ENCODE measurements at places on chromosomes 5 and 9.

- no peak for DNase-seq
Measured at GRCh38 chr5:175717837-175718236, 60.0 kb downstream of the HRH2 start.

- no peak for DNase-seq
Measured at GRCh38 chr5:170552621-170553115, 48.8 kb downstream of the KCNIP1 start.

DNA sequence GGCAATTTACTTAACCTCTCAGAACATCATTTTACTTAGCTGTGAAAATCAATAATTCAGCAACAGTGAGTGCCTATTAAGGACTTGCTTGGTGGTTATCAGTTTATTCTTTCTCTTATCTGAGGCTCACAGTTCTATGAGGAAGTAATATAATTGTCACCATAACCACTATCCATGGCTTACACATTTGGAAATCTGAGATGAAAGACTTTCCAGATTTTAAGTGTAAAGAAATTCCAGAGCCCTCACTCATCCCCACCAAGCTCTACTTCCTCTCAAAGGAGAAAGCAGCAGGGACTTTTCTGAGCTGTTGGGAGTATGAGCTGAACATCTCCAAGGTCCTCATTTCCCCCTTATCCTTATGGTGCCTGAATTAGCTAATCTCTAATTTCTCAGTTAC is 321.5 kb downstream of the FBXL7 start:
- DNase-seq, result no peak

DNA sequence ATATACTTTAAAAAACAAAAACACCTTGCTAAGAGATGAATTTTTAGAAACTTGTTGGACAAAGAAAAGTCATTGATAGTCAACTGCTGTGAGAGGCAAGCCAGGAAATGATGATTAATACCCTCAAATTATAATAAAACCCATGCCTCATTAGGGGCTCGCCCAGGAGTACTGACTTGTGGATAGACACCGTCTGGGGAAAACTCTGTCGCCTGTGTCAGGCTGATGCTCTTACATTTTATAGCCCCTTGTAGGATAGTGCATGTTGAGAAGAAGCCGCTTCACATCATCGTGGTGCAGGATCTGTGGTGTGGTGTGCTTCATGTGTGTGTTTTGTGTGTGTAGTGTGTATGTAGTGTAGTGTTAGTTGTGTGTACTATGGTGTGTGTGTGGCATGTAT is 39.1 kb downstream of the SYK start:
- DNase-seq, result no peak

DNA sequence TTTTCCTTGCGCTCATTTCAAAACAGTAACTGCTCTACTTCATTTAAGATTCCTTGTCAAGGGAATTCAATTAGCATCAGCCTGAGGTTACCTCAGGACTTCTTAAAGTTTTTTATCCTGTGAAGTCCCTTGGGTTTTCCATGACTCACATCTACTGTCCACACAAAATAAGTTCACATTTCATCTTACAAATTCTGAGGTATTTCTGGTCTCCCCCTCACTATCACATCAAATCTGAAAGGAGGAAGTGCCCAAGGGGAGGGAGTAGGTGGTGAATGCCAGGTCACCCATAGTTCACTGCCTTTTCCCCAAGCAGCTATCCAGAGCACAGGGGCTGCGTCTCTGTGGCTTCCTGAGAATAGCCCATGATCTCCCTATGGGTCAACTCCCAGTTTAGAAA is 227.1 kb upstream of the NREP start:
- no peak for DNase-seq

- no peak for DNase-seq
Measured at GRCh38 chr9:127780126-127780885, 1.8 kb upstream of the SH2D3C start.

DNA sequence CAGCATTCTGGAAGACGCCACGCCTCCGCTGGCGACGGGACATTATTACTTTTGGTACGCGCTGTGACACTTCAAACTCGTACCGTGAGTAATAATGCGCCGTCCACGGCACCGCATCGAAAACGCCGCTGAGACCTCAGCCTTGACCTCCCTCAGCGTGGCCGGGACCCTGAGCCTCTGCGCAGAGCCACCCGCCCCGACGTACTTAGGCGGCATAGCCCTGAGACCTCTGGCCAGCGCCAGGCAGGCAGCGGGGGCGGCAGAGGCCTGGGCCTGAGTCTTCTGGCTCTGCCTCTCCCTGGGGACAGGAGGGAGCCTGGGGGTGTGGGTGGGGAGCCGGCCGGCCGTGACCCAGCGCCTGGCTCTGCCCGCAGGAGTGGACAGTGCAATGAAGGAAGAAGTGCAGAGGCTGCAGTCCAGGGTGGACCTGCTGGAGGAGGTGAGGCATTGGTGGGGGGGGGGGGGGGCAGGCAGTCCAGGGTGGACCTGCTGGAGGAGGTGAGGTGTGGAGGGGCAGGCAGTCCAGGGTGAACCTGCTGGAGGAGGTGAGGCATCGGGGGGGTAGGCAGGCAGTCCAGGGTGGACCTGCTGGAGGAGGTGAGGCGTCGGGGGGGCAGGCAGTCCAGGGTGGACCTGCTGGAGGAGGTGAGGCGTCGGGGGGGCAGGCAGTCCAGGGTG is 8.0 kb downstream of the EGFL7 start:
- no peak for DNase-seq

GRCh38 chr5:34929720-34930461 is 532 bp downstream of the DNAJC21 start:
- peak; percentile 52 for DNase-seq

GRCh38 chr9:7622481-7622880 is 177.1 kb downstream of the DMAC1 start:
- DNase-seq, result no peak

GRCh38 chr5:115419846-115420585 is 123.6 kb upstream of the CCDC112 start:
- no peak for DNase-seq

GRCh38 chr5:16321284-16321683 is 141.7 kb upstream of the MARCHF11 start:
- DNase-seq, result no peak

DNA sequence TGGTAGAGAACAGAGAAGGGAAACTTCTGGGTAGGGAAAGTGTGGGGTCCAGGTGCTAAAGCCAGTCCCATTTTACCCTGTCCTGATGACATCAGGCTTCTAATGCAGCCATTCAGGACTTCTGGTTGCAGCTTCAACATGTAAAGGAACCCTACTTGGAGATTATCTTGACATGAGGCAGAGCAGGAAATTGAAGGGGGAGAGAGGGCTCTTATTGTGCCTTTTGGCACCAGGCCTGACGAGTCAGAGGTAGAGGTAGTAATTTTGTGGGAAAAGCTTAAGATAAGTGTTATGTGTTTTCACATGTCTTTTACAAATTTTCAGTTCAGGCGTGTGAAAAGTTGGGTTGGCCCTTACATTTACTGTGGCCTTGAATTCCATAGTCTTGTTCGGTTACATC is 102.4 kb upstream of the APC start:
- no peak for DNase-seq

DNA sequence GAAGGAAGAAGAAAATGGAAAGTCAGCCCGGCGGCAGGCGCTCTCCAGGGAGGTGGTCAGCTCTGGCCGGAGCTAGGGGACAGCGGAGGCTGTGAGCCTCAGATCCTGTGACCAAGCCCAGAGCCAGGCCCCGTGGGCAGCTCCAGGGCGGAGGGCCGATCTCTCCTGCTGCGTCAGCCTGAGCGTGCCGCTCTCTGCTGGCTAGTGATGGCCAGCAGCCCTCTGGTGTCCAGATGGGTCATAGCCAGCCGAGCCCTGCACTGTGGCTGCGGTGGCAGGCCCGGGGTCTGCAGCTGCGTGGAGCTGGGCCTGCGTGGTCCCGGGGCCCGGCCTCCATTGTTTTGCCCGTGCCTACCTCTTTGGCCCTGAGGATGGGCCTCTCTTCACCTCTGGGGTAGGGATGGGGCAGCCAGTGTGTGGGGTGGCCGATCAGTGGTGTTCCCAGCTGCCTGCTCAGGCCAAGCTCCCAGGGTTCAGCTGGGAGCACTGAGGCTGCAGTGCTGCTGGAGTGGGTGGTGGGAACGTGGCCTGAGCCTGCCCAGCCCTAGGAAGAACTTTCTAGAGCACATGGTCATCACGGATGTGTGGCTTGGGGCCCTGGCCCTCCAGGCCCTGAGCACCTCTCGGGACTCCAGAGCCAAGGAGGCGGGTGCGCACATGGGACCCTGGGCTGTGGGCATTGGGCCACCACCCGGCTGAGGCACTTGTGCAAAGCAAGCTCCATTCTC is 17.1 kb upstream of the NRARP start:
- DNase-seq, result no peak

DNA sequence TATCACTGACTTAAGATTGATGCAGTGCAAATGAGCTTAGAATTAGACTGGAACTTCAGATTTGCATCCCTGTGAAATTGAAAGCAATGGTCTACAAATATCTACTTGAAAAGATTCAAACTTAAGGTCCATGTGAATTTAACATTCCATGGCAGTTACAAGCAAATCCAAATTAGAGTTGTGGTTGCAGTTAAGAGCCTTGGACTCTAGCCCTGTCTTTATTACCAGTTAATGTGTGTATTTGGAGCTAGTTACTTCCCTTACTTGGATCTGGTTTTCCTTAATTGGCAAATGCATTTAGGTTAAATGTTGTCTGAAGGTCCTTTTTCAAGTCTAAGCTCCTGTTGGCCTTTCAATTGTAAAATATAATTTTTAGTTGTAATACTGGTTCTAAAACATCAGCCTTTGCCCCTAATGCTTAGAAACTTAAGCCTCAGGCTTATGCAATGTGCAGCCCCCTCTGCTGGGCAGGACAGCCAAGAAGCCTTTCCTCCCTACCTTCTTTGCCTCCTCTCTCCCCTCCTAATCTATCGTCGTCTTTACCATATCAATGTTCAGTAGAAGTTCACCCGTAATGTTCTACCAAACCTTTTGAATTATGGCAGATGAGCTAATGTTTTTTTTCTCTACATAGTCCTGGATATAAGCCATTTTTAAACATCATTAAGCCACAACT is 59.5 kb downstream of the ERMP1 start:
- DNase-seq, result no peak

DNA sequence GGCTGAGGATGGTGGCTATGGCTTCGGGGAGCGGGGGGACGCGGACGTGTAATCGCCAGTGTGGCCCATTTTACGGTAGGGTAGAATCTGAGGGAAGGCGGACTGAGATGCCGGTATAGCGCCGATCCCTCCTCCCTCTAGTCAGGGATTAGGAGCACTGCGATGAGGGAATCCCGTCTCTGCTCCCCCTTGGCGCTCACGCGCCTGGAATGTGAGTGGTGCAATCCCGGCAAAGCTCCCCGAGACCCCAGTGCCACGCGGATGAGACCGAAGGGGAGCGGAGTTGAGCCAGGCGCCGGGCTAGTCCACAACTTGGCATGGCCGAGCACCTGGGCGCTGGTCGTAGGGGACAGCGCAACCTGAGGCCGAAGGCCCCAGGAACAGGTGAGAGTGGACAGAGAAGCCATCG is 2.2 kb downstream of the NPR3 start:
- no peak for DNase-seq

DNA sequence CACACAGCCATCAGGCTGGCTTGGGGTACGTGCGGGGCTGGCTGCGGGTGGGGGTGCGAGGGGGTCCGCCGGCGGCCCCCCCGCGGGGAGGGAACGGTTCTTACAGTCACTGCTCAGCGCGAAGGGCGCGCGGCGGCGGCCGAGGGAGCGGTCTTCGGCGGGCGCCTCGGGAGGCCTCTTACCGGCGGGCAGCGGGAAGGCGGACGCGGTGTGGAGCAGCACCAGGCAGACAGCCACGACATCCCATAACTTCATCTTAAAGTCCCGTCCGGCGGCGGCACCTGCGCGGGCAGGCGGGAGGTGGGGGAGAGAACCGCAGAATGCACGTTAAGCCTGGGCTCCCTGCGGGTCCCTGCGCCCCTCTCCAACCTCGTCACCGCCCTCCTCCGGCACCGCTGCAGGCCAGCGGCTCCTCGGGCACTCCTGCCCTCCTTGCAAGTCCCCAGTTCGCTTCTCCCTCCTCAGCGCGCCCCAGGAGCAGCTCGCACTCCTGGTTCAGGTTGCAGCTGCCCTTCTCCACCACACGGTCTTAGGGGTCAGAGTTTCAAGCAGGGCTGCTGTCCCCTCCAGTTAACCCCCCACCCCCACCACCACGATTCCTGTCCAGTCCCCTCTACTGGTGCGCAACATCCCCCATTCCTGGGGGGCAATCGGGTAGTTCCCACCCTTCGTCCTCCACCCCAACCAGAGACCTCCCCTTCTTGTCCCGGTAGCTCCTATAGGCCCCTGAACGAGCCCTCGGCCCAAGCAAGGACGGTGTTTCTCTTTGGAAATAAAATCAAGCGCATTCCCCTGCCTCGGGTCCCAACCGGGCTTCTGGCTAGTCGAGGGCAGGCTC is 5.1 kb downstream of the GDNF start:
- no peak for DNase-seq

GRCh38 chr5:148163345-148163744 is 5.0 kb upstream of the SPINK14 start:
- DNase-seq, result no peak

- no peak for DNase-seq
Measured at GRCh38 chr5:151775025-151775606, 3.4 kb downstream of the G3BP1 start.

DNA sequence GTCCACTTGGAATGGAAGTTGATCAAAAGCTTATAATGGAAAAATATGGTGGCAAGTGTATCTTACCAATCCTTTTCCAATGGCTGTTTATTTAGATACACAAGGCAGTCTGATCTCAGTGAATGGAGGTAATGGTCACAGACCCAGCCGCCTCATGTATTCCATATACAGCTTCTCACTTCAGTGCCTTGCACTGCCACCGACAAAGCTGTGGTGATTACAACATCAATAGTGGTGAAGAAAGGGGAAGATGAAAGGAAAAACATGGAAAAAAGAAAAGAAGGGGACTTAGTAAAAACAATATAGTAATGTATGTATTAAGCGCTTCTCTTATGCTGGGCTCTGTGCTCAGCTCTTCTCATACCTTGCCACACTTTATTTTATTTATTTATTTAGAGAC is 297.3 kb upstream of the RASA1 start:
- no peak for DNase-seq

GRCh38 chr9:6733831-6734230 is 23.9 kb upstream of the KDM4C start:
- DNase-seq, result no peak

GRCh38 chr9:87640385-87640795 is 85.5 kb upstream of the CTSL start:
- DNase-seq, result no peak

- no peak for DNase-seq
Measured at GRCh38 chr5:112004867-112005622, 248.1 kb upstream of the NREP start.

DNA sequence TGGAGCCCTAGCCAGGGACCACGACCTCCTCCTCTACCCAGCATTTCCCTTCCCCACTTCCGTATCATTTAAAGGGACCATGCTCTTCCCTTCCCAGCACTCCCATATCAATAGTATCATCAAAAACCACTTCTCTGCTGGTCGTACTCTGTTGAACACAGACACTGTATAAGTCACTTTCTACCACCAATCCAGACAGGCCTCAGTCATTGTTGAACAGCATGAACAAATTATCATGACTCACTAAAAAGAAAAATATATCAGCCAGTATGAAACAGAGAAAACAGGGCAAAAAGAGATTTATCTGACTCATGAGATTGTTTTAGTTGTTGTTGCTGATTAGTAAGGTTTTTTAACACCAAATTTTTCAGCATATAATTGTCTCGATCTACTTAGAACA is 89.8 kb downstream of the CDKN2A start:
- no peak for DNase-seq

GRCh38 chr9:111399772-111400563 is 69.9 kb upstream of the OR2K2 start:
- DNase-seq, result no peak

- no peak for DNase-seq
Measured at GRCh38 chr5:142170254-142170953, 61.8 kb downstream of the NDFIP1 start.

GRCh38 chr5:108206707-108207106 is 175.2 kb downstream of the FBXL17 start:
- no peak for DNase-seq

- DNase-seq, result no peak
Measured at GRCh38 chr9:127005770-127006314, 91.3 kb downstream of the RALGPS1 start.

All from stimulated activated CD4-positive, alpha-beta T cell treated with anti-CD3 and anti-CD28 coated beads, TNF-alpha, amount 100 ng/mL, for 24 hours (primary cell).